KG1 (cell line): ENCODE measurements at places on chromosomes 3 and 15.

DNA sequence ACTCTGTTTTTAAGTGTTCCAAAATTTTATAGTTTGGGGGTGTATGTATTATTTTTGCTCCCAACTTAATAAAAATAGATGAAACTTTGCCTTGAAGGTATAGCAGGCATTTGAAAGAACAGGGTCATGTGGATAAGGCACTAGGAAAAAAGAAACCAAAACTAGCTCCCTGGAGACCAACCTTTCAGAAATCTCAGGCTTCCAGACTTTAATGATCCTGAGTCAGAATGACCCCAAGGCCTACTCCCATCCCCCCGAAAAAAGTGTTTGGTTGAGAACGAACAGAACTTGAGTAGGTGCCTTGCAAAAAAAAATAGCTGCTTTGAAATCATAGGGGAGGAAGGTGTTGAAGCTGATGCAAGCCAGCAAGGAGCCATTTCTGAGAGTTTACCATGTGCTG is 309.5 kb downstream of the THSD4 start:
- DNase-seq: no peak

- DNase-seq: no peak
Measured at GRCh38 chr3:43053291-43053690, 52.6 kb downstream of the POMGNT2 start.

DNA sequence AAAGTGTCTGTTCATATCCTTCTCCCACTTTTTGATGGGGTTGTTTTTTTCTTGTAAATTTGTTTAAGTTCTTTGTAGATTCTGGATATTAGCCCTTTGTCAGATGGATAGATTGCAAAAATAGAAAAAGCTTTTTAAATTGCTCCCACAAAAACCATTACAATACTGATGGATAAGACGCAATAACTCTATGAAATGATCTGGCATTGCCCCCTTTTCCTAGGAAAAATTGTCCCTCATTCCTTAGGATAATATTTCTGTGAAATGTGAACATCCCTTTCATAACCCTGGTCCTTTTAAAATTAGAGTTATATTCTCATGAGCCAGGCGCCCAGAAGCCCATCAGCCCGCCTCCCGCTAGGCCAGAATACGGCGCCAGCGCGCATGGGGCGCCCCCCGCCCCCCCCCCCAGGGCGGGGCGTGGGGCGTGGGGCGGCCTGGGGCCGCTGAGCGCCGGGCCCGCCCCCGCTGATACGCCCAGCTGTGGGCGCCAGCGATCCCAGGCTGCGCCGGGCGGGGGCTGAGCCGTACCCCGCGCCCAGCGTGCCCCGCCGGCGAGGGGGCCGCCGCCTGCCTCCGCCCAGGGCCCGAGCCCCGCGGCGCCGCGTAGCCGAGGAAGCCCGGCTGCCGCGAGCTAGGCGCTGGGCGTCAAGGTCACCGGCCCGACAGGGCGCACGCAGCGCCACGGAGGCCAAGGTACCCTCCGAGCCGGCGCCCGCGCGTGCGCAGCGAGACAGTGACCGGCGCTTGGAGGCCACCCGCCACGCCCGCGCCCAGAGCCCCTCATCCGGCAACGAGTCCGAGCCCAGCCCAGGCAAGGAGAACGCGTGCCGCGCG is 11.1 kb upstream of the ROPN1B start:
- DNase-seq: no peak

GRCh38 chr15:80803580-80804525 is 24.7 kb downstream of the CEMIP start:
- no peak for DNase-seq

DNA sequence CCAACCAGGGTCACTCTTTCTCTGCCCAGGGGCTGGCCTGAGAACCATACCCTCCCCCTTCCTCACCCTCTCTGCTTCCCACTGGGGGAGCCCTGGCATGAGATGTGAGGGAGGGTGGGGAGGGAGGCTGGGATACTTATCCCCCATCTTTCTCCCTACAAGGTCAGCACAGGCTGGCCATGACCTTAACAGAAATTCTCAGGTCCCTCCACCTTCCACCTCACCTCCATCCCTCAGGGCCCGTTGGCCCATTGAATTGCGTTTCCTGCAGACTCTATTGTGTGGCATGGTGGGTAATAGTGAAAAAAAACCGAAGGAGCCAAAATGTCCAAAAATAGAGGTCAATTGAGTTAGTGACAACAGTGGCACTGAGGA is 159.5 kb downstream of the OR4M2 start:
- DNase-seq: no peak

DNA sequence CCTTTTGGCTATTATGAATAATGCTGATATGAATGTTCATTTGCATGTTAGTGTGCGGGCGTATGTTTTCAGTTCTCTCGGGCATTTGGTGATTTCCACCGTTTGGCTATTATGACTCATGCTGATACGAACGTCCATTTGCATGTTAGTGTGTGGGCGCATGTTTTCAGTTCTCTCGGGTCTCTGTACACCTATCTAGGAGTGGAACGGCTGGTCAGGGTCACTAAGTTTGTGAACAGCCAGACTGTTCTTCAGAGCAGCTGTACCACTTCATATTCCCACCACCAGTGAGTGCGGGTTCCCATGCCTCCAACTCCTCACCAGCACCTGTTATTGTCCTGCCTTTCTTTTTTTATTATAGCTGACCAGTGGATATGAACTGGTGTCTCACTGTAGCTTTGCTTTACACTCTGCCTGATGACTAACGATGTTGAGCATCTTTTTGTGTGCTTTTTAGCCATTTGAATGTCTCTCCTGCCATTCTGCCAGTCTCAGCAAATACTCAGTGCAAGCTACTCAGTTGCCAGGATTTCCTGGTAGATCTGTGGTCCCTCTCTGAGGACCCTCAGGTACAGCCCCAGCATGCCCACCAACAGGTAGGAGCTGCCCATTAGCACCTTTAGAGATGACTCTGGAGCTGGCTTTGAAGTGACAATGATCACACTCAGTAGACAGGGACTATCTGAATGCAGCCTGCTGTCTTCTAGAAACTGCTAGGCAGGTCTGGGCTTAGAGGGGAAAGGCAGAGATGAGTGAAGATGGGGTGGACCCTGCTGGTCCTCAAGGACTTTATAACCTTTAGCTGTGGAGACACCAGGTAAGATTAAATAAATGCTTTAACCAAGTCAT is 141.1 kb downstream of the XXYLT1 start:
- no peak for DNase-seq

DNA sequence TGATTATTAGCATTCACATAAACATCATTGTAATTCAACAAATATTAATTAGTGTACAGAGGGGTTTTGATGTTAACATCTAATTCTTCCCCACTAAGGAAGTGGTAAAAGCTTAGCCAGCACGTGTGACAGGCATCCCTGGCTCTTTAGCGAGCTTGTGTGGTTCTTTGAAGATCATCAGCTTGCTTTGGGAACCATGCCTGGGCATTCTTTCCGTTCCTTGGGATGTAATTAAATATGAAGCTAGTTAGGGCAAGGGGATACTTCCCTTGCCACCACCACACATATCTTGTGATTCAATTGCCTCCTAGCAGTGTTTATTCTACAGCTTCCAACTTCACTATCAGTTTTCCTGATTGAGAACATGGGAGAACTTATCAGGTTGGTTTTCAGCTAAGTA is 246.5 kb downstream of the MYRIP start:
- no peak for DNase-seq

DNA sequence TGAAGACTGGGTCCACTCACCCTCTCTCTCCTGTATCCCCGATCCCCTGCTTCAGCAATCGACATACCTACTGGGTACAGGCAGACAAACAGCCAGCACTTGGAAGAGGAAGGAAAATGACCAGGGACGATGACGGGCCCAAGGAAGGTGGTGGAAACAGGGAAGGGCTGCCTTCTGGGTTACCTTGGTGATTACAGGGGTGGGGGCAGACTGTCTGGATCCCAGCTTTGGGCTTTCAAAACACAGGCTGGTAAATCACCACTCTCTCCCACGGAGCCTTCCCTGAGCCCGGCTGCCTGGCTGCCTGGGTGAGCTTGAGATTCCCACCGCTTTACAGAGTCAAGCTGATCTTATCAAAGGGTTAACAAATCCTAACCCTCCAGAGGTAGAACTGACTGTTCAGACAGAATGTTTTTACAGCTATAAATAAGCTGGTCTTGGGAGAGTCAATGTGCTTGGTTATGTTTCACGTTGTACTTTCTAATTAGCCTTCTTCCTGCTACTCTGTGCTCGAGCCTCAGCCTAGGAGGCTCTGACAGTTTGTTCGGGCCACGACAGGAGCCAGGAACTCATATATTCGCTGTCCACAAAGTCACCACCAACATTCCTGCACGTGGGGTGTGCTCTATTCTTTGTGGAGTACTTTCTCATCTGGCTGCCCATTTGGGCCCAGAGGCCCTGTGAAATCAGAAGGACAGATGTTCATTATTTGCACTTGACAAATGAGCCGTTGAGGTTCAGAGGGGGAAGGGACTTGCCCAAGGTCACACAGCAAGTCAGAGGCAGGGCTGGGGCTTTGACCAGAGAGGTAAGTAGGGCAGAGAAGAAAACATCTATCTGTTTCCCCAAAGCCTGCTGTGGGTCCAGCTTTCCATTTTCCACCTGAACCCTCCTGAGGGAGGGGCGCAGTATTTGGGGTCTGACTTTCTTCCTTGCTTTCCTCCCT is 63.5 kb downstream of the FEM1B start:
- no peak for DNase-seq

DNA sequence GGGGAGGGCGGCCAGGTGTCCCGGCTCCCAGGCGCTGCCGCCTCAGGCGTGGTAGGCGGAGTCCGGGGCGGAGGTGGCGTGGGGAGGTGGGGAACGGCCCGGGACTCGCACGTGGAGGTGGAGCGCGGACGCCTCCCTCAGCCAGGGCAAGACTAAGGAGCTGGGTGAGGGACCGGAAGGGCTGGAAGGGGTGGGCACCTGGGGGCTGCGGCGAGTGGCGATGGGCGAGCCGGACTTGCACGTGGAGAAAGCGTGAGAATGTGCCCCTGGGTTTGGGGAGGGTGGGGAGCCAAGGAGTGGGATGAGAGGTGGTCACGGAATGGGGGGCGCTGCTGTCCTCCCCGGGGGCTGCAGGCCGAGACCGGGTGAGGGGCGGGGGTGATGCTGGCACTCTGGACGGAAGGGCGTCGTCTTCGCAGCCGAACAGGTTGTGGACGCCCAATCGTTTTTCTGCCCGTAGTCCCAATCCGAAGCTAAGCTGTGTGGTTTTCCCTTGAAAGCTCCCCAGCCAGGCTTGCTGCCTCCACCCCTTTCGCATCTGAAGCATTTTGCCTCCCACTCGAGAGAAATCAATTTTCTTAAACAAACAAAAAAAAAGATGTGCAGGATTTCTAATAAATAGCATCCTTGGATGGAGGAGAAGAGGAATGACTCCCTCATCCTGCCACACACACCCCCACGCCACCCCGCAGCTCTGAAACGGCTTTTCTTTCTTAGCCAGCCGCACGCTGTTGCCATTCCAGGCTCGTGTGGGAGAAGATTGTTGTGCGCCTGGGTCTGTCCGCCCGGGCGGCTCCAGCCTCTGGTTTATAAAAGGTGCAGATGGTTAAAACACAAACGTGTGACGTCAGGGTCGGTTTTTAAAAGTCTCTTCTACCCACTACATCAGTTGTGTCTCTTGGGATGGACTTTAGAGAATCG is 62.5 kb upstream of the ANKRD28 start:
- no peak for DNase-seq

GRCh38 chr3:128910006-128910405 is 30.6 kb downstream of the ACAD9 start:
- DNase-seq: no peak

DNA sequence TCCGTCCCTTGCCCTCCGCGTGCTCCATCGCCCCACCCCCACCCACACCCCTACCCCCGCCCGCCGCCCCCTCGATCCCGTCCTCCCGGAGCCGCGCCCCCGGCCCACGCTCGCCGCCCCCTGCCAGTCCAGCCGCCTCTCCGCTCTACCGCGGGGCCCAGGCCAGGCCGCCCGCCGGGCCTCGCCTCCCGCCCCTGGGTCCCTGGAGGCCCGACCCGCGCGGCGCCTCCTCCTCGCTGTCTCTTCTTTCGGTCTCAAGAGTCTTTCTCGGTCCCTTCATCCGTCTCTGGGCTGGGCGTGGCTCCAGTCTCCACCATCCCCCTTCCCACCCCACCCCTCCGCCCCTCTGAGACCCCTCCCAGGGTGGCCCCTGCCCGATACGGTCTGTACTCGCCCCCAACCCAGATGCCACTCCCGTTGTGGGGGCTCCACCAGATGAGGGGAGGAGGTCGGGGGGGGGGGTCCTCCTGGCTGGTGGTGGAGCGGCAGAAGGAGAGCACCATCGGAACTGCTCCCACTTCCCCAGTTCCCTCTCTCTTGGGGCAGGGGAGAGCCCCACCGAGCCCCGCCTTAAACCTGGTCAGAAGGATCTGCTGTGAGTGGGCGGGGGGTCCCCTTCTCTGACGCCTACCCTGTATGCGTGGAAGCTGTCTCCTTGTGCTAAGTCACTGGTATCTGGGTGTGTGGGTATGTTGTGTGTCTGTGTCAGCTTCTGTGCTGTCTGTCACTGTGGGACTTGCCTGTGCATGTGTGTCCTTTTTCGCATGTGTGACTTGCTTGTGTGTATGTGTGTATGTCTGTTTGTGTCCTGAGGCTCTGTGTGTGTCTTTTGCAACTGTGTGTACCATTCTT is 1.0 kb downstream of the PRKCD start:
- no peak for DNase-seq

DNA sequence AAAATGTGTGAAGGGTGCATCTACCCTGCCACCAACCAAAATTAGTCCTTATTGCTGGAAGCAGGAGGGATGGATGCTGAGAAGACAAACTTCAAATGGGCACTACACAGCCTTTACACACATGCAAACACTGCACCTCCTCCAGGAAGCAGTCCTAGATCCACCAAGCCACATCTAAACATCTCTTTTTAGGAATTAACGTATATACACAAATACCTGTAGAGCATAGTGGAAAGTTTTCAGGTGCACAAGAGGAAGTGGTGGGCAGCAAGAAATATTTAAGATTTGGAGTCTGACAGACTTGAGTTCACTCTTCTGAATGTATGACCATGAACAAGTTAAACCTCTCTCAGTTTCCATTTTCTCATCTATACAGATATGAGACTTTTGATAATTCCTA is 456.6 kb upstream of the PROK2 start:
- no peak for DNase-seq

DNA sequence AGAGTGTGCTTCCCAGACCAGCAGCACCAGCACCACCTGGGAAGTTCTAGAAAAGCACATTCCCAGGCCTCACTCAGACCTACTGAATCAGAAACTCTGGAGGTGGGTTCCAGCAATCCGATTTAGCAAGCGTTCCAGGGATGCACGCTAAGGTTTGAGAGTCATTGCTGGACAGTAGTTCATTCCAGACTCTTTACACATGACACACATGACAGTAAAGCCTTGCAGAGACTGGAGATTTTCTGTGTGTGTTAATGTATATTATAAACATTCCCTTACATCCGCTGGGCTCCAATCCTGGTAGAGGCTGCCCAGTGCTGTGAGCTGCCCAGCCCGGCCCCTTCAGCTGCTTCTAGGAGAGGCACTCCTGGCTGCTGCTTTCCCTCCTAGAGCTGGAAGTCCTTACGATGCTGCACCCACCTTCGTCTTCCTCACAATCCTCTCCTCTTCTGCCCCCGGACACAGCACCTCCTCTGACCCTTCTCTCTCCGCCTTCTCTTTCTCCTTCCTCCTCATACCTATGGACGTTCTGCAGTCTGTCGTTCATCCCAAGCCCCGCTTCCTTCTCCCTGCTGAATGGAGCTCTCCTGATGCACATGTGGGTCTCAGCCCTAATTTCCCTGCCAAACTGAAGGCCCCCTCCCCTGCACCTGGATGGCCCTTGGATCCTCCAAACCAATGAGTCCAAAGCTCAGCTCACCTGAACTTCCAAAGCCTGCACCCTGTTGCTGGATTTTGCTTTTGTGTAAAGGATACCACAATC is 44.4 kb downstream of the ITGA11 start:
- DNase-seq: no peak
